NCI-H460 (cell line): ENCODE measurements at places on chromosomes 6 and 20. TPM values are rescaled to one million over a fixed set of nuclear protein-coding genes. Genes with fewer than 3 reads are reported as not detected.

FITM2 gene
- 13.0 and 14.3 TPM in 2 replicates for total RNA-seq

FAM83B gene
- 0.07 TPM in 1 of 2 replicates, not detected in the other for total RNA-seq

ZNF831 gene
- total RNA-seq = 0.37 and 0.40 TPM in 2 replicates

TAGAP gene
- not detected in 2 replicates for total RNA-seq

NMBR gene
- total RNA-seq = not detected in 2 replicates

TRIM10 gene
- total RNA-seq = not detected in 2 replicates

SASH1 gene
- total RNA-seq = 10.0 and 11.7 TPM in 2 replicates

C20orf144 gene
- not detected in 2 replicates for total RNA-seq

TFAP2A gene
- total RNA-seq = 13.6 and 14.2 TPM in 2 replicates

FAM209B gene
- total RNA-seq = not detected in 2 replicates

MUCL3 gene
- 0.15 TPM in 1 of 2 replicates, not detected in the other for total RNA-seq

ETV7 gene
- total RNA-seq = 0.52 and 0.63 TPM in 2 replicates

OLIG3 gene
- 0.12 TPM in 2 replicates for total RNA-seq

SERPINB6 gene
- total RNA-seq = 90.0 and 93.5 TPM in 2 replicates

SPEF1 gene
- 0.20 TPM in 1 of 2 replicates, not detected in the other for total RNA-seq

PROKR2 gene
- not detected in 2 replicates for total RNA-seq

POU5F1 gene
- total RNA-seq = not detected in 2 replicates

MLIP gene
- not detected in 2 replicates for total RNA-seq

TAPBP gene
- 45.3 and 58.5 TPM in 2 replicates for total RNA-seq

RBPJL gene
- not detected in 2 replicates for total RNA-seq

CDKAL1 gene
- total RNA-seq = 10.3 and 12.3 TPM in 2 replicates

SLC25A27 gene
- total RNA-seq = 8.8 and 22.6 TPM in 2 replicates

HLA-DOB gene
- 0.40 and 0.58 TPM in 2 replicates for total RNA-seq

APCDD1L gene
- total RNA-seq = not detected in 2 replicates
